Epithelial cell of proximal tubule (primary cell): ENCODE measurements at places on chromosomes 16 and 17.
A peak's percentile ranks its signal among the peaks of the same experiment; 100 is the strongest.

DNA sequence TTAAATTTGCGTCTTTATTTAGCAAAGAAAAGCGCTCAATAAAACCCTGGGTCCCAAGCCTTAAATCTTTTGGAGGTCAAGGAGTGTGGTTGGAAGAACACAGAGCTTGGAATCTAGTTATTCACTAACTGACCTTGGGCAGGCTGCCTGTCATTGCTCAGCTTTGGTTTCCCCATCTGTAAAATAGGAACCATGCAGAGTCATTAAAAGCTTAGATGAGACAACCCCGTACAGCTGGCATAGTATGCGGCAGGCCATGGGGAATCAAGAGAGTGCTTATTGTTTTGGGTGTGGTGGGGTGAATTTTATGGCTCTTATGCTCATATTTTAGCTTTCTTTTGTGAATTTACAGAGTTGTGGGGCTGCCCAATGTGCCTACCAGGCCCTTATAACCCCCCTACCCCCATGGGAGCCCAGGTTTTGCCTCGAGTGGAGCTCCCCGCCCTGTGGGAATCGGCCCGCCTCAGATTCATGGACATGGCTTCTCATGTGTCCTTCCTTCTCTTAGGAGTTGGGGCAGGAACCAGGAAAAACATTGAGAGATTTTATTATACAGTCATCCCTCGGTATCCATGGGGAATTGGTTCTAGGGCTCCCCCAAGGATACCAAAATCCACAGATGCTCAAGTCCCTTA lies 113.5 kb downstream of the CLEC16A start:
- no peak for DNase-seq

- no peak for DNase-seq
These were observed 41.6 kb downstream of the CDH1 start for GRCh38 chr16:68778551-68779231.

- DNase-seq: peak; percentile 44
These were observed 764.7 kb upstream of the KIF2B start for GRCh38 chr17:53058031-53058430.

GRCh38 chr16:5768445-5768844 lies 670.9 kb upstream of the EEF2KMT start:
- no peak for DNase-seq

DNA sequence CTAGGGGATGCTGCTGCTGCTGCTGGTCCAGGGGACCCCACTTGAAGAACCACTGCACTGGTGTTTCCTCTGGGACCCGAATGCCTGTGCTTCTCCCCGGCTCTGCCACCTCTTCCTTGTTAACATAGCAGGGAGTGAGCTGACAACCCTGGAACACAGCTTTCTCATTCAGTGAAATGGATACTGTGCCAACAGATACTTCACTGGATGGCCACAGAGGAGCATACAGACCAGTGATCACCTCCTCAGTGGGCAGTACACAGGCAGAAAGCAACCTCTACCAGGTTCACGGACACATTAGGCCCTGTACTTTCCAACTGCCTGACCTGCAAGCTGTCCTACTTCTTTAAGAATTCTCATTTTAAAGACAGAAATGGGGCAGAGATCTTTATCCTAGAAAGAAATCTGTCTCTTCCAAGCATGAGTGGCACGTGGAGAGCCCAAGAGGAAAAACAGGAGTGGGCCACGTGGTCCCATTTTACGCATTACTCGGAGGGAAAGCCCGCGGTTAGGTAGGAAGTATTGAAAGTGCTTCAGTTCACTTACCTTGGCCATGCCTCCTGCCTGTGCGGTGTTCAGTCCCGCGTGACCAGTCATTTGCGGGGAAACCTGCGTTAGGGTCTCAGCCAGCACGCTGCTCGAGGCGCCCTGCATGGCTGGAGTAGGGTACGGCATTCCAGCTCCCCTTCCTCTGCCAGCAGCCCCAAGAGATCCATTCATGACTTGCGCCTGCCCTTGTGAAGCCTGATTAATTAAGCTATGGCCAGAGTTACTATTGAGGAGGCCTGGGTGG lies 30.6 kb downstream of the CREBBP start:
- no peak for DNase-seq

DNA sequence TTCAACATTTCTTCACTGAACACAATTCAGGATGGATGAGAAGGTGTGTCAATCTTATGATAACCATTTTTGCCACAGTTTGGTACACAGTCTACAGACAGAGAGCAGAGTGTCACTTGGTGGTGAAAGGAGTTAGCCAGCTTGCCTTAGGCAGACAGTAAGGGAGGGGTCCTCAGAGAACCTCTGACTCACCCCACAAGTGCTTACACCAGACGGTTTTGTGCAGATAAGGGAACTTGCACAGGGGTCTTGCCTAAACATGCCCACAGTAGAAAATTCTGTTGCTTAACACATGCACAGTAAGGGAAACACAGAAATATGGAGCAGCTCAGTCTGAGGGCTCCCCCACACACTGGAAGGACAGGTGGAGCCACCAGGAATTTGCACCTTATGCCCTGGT lies 204.5 kb upstream of the CDH8 start:
- DNase-seq: no peak

DNA sequence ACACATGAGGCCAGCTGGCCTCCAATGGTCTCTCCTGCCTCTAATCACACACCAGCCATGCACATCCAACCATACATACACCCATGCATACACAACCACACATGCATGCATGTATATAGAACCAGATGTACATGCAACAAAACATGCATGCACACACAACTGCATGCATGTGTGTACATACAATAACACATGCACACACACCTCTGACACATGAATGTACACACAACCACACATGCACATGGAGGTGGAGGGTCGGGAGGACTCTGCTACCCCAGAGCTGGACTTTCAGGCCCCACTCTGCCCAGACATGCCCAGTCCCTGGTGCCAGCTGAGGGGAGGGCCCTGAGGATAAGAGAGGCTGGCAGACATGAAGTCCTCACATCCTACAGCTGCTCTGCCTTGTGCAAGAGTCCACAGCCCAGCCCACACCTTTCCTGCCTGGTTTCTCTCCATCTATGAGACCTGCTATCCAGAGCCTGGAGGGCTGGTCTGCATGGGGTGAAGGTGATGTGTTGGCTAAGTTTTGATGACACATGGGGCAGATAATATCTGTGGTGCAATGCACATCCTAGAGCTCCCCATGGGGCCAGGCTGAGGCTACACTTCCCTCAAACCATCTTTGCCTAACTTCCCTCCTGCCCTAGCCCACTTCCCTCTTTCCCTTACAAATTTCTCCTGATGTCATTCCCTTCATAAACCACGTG lies 50.9 kb upstream of the SDK2 start:
- DNase-seq: no peak

DNA sequence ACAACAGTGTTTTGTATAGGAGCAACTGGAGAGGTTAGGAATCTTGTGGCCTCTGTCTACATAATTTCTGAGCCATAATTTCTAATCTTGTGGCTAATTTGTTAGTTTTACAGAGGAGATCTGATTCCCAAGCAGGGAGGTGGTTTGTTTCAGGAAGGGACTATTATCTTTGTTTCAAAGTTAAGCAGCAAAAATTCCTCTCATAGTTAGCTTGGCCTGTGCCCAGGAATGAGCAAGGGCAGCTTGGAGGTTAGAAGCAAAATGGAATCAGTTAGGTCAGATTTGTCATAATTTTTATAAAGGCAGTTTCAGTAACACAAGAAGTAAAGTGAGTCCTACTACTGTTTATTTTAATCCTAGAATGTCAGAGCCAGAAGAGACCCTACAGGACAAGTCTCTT lies 2.0 kb upstream of the RDM1 start:
- no peak for DNase-seq

- no peak for DNase-seq
These were observed 431.8 kb downstream of the PMP22 start for GRCh38 chr17:14833201-14833785.

DNA sequence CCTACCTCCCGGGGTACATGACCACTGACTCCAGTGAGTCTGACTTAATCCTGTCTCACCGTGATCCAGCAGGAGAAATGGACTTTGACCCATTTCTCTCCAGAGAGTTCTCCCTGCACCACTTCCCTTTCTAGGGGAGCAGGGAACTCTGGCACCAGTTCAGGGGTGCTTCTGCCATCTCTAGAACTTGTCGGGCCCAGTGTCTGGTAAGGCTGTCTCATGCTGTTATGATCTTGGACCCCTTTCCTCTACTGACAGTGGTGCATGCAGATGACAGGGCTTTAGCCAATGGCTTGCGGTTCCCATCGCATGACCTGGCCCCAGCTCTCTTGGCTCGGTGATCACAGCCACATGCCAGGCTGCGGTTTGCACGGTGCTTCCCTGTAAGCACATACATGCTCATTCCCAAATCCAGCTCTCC lies 62.0 kb downstream of the SLC39A11 start:
- peak; percentile 74 for DNase-seq

GRCh38 chr17:68710976-68711375 lies 109.8 kb upstream of the FAM20A start:
- no peak for DNase-seq

DNA sequence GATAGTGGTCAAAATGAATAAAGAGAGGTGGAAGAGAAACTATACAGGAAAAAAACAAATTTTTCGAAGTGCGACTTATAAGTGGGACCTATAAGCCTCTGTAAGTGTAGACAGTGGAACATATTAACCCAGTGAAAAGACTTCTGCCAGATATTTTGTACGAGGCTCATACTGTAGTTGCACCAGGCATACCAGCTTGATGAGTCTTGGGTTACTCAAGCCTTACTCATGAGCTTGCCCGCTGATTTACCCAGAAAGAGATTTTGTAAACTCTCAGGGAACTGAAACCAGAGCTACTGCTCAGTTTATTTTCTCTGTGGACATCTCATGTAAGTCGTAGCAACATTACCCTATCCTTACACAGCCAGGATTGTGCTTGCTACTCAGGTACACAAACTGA lies 708.0 kb upstream of the SOX9 start:
- DNase-seq: peak; percentile 91

GRCh38 chr17:57459286-57459915 lies 203.1 kb downstream of the MSI2 start:
- DNase-seq: peak; percentile 51

DNA sequence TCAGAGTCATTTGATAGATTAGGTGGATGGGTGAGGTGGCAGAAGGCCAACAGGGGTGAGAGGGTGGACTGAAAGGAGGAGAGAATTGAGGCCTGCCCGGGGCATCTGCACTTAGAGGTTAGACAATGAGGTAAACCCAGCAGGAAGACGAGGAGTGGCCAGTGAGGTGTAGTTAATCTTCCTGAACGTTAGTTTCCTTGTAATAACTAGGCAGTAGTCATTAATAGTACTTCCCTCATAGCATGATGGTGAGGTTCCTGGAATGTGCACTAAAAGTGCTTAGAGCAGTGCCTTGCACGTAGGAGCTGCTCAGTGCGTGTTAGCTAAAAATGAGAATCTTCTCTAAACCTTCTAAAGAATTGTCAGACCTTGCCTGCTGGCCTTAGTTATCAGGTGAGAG lies 13.5 kb upstream of the KSR1 start:
- DNase-seq: no peak

- DNase-seq: no peak
These were observed 141.3 kb upstream of the NETO2 start for GRCh38 chr16:47284999-47285398.

DNA sequence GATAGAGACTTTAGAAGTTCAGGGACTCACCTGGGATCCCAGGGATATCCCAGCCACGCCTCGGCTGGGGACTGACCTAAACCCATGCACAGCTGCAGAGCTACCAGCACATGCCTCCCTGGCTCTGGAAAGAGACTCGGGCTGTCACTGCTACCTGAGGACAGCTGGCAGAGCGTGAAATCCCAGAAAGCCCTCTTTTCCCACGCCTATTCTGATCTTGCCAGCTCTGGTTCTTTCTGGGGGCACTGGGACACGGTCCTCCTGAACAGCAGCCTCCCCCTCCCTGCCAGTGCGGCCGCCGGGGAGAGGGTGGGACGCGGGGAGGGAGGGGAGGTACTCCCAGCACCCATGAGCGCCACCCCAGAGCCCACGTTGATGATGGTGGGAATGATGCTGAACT lies 10.8 kb downstream of the P2RX5 start:
- DNase-seq: no peak

DNA sequence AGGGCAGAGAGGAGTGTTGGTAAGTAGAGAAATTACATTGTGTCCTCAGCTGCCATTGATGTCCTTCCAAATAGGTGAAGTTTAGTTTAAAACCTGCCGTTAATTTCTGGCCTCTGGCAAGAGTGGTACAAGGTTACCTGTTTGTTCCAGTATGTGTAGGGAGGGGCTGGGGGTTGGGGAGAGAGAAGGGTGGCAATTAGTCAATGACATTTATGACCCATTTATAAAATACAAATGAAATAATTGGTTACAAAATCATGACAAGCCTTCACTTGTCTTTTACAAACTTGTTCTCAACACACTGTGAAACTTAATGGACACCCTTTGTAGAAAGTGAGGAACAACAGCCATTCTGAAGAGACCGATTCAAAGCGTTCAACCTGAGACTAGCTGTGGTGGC lies 281.0 kb downstream of the FTO start:
- no peak for DNase-seq

GRCh38 chr17:15436473-15437302 lies 30.7 kb downstream of the CDRT4 start:
- peak; percentile 15 for DNase-seq

DNA sequence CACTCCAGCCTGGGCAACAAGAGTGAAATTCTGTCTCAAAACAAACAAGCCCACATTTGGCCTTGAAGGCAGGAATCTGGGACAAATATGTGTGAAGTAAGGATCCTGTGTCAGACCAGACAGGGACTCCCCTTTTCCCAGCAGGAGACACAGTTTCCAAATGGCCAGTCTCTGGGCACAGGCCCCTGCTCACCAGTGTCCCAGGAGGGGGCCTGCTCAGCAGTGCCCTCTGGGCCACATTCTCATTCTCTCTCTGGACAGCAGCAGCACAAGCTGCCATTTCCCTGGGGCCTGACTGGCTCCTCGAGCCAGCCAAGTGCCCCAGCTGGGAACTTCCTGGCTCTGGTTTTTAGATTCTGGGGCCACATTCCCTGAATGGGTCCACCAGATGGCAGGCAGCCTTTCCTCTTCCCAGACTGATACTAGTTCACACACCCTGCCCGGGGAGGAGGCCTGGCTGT lies 11.7 kb upstream of the MNT start:
- DNase-seq: no peak

- DNase-seq: no peak
These were observed 4.3 kb upstream of the AKAP1 start for GRCh38 chr17:57080718-57081117.
